ENCODE measurements at places on chromosomes 3 and 15. TPM values are rescaled to one million over a fixed set of nuclear protein-coding genes. Genes with fewer than 3 reads are reported as not detected.

DNA sequence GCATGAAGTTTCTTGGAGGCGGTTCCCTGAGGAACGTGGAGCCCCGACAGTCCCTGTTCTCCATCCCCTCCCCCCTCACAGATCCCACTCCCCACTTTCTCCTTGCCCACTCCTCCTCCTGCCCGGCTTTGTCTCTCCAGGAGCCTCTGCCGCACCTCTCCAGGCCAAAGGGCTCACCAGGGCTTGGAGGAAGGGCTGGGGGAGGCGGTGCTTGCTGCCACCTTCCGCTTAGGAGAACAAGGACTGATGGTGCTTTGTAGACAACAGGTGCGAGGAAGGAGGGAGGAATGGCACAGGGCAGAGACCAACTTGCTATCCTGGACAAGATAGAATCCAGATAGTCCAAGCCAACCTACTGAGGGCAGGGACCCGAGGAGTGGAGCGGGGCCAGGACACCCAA, 103.5 kb upstream of the SMAD3 start:
- no peaks in the 10 kb centered on the region for H3K27me3 ChIP-seq
- DNase-seq, result no peak
- no peaks in the 10 kb centered on the region for H3K4me1 ChIP-seq
- H3K27ac ChIP-seq, result no peak overlapping the region
- no peak overlapping the region for H3K4me3 ChIP-seq

DNA sequence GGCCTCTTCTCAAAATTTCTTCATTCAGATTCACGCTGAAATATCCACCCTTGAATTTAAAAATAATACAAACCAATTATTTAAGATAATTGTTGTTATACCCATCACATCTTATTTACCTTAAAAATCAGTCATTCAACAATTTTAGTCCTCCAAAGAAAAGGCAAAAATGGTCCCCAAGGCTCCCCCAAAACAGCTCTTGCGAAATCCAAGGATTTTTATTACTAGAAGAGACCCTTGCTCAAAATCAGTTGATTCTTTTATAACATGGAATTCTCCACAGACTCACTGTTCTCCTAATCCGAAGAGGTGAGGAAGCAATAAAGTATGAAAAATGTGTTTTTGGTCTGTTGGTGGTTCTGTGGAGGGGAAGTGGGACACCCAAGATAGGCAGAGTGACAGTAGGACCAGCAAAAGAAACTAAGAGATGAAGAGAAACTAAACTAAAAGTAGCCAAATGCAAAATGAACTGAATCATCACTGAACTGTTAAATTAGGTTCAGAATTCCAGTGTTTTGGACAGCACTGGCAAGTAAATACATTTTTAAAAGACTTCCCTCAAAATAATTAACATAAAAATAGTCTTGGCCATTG, 19.1 kb upstream of the PLCH1 start:
- no peak for DNase-seq
- no peak overlapping the region for H3K27ac ChIP-seq
- H3K36me3 ChIP-seq, result no peaks in the 10 kb centered on the region
- no peaks in the 10 kb centered on the region for H3K4me1 ChIP-seq
- no peaks in the 10 kb centered on the region for H3K27me3 ChIP-seq

DNA sequence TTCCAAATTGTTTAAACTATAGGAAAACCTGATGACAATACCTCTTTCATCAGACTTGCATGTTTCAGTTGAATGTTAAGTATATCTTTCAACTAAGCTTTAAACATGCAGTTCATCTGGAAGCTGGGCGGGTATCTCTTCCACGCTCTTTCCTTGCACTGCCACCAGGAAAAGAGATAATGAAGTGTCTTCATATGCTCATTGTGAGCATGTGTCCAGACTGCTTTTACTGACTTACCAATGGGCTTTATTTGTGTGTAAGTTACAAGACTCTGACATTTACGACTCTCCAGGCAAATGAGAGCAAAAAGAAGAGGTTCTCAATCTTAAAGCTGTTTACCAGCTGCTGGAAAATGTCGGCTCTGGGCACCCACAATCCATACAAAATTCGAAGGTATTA, 52.8 kb downstream of the TMEM212 start:
- H3K36me3 ChIP-seq, result no peaks in the 10 kb centered on the region
- H3K27ac ChIP-seq, result no peak overlapping the region
- no peak overlapping the region for H3K4me3 ChIP-seq

DNA sequence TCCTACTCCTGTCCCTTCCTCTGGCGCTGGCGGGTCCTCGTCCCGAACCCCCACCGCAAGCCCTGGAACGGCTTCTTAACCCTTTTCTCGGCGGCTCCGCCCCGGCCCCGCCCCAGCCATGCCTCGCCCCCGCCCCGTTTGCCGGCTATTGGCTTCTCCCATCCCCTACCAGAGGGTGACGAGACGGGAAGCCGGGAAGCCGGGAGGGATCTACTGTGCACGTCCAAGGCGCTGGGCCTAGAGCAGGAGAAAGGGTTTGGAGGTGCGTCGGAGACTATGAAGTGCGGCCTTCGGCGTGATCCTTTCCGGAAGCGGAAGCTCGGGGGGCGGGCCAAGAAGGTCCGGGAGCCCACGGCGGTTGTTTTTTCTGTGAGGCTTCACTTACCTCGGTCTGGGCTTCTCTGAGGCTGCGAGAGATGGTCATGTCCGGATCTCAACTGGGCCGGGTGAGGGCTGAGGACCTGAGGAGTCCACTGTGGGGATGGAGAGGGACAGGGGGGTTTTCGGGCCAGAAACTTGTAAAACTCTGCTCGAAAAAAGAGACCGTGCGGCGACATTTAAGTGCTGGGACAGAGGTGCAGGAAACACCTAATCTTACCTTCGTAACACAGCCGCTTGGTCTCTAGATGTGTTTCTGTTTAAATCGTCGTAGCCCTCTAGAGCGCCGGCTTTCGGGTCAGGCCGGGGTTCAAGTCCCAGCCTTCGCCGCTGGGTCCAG, 21.4 kb downstream of the ROPN1B start:
- peak overlapping the region; percentile 79 for H3K4me3 ChIP-seq
- peak; percentile 93 for DNase-seq
- no peaks in the 10 kb centered on the region for H3K27me3 ChIP-seq
- peak overlapping the region; percentile 81 for H3K27ac ChIP-seq
- H3K36me3 ChIP-seq, result no peaks in the 10 kb centered on the region

GRCh38 chr3:174583396-174583795, 275.7 kb upstream of the NAALADL2 start:
- H3K4me1 ChIP-seq, result no peaks in the 10 kb centered on the region
- H3K27ac ChIP-seq, result no peak overlapping the region
- H3K4me3 ChIP-seq, result no peak overlapping the region
- no peaks in the 10 kb centered on the region for H3K27me3 ChIP-seq
- H3K36me3 ChIP-seq, result no peaks in the 10 kb centered on the region
- DNase-seq, result no peak

The ERICH6 gene
- total RNA-seq, result not detected

The SLC28A2 gene
- 0.21 TPM for total RNA-seq

The ZNF654 gene
- total RNA-seq, result 16.6 TPM

- no peak for DNase-seq
- H3K4me1 ChIP-seq, result no peaks in the 10 kb centered on the region
- no peak overlapping the region for H3K27ac ChIP-seq
- H3K27me3 ChIP-seq, result no peaks in the 10 kb centered on the region
Measured at GRCh38 chr15:47844437-47844836, 127.1 kb downstream of the SEMA6D start.

DNA sequence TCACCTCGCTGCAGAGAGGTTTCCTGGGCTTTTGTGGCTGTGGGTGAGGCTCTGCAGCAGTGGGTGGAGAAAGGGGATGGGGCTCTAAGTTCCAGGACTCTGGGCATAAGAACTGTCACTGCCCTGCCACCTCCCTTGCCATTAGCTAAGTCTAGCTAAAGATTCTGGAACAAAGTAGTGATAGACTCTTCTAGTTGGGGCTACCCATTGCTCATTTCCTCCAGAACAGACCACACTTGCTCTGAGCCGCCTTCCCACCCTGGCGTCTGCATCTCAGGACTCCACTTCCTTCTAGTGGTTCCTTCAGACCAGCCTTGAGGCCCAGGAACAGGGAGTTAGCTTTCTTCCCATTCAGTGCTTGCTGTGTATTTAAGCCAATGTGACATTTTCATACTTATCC, 7.5 kb downstream of the ARHGAP31 start:
- H3K4me3 ChIP-seq, result no peak overlapping the region
- H3K4me1 ChIP-seq, result peaks cover 100% of the 10 kb centered on the region
- peak; percentile 58 for DNase-seq
- H3K36me3 ChIP-seq, result peaks cover 36% of the 10 kb centered on the region

DNA sequence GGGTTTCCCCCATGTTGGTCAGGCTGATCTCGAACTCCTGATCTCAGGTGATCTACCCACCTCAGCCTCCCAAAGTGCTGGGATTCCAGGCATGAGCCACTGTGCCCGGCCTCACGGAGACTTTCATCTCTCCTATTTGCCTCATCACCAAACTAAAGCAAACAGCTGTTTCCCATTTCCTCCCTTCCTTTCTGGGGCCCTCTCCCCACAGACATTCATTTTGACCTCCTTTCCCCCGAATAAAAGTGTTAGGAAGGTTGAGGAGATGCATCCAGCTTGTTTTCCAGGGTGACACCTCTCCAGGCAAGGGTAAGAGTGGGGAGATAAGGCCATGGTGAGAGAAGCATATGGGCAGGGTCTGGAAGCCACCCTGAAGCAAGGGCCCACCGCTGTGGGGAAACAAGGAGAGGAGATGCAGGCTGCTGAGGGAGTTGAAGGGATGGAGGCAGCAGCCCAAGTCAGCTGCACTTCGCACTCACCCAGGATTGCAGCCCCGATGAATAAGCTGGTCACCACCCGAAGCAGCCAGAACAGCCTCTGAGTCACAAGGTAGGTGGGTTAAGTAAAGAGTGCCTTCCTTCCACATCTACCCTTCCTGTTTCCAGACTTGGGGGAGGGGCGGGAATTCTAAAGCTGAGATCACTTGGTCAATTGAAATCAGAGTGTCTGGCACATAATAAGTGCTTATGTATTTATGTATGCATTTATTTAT, 7.7 kb downstream of the DUOXA2 start:
- peaks cover 8% of the 10 kb centered on the region for H3K36me3 ChIP-seq
- peaks cover 11% of the 10 kb centered on the region for H3K4me1 ChIP-seq
- H3K27ac ChIP-seq, result no peak overlapping the region
- no peak overlapping the region for H3K4me3 ChIP-seq

DNA sequence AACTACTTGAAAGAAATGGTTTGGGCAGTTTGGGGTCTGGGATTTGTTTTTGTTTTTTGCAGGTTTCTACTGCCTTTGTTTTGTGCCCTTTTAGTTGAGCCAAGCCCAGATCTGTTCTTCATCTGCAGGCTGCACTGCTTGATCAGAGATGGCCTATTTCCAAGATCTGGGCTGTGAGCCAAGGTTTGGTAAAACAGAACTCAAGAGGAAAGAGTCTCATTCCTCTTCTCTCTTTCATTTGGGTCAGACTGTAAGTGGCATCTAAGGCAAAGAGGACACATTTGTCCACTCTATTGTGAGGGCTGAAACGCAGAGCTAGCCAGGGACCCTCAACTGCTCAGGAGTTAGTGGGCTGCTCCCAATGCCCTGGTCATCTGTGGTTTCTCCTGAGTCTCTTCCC, 104.4 kb upstream of the UBE3A start:
- no peak overlapping the region for H3K27ac ChIP-seq

GRCh38 chr3:182478369-182478768, 314.9 kb upstream of the ATP11B start:
- DNase-seq, result no peak
- no peaks in the 10 kb centered on the region for H3K27me3 ChIP-seq
- H3K27ac ChIP-seq, result no peak overlapping the region
- no peak overlapping the region for H3K4me3 ChIP-seq

The CACNA2D3 gene
- 3.6 TPM for total RNA-seq

DNA sequence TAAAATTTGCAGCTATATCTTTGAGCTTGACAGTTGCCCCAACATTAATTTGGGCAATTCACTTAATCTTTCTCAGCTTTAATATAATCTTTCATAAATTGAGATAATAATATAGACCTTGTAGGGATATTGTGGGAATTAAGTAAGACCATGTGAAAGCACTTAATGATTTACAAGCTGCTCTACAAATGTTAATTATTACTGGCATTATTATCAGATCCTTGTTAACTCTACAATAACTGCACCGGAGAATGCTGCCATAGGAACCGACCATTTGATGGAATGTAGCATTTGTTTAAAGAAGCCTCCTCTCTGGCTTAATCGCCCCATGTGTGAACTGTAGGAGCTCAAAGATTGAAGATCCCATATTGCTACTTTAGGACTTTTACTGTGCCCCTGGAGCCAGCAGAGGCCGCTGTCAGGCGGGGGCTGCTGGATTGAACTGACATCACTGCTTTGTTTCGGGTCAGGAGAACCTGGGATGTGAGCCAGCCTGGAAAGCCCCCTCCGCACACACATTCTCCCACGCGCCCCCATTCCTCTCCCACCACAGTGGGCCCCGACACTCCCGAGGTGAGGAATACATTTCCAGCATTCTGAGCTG, 154.2 kb upstream of the TNIK start:
- DNase-seq, result no peak
- H3K4me3 ChIP-seq, result no peak overlapping the region
- H3K4me1 ChIP-seq, result no peaks in the 10 kb centered on the region
- peaks cover 18% of the 10 kb centered on the region for H3K36me3 ChIP-seq
- no peaks in the 10 kb centered on the region for H3K27me3 ChIP-seq
- H3K27ac ChIP-seq, result no peak overlapping the region

- no peaks in the 10 kb centered on the region for H3K36me3 ChIP-seq
- DNase-seq, result no peak
- H3K4me1 ChIP-seq, result no peaks in the 10 kb centered on the region
- no peak overlapping the region for H3K4me3 ChIP-seq
- no peaks in the 10 kb centered on the region for H3K27me3 ChIP-seq
- H3K27ac ChIP-seq, result no peak overlapping the region
Measured at GRCh38 chr3:189598530-189599225, 32.5 kb upstream of the TP63 start.

DNA sequence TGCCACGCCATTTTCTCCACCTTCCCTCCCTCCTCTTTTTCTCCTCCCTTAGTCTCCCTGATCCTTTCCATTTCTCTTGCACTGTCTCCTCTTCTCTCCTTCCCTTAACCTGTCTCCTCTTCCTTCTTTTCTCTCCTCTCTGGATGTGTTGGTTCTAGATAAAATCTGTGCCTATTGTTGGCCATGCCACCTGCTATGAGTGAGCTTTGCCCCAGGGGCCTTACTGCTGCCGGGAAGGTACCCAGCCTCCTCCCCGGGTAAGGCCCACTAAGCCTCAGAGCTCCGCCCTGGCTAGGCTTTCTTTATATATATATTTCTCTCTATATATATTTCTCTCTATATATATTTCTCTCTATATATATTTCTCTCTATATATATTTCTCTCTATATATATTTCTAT, 14.7 kb downstream of the GPD1L start:
- no peak overlapping the region for H3K27ac ChIP-seq
- H3K36me3 ChIP-seq, result no peaks in the 10 kb centered on the region
- no peaks in the 10 kb centered on the region for H3K27me3 ChIP-seq
- H3K4me1 ChIP-seq, result peaks cover 20% of the 10 kb centered on the region
- no peak overlapping the region for H3K4me3 ChIP-seq

Data from lower lobe of right lung (tissue), 2 donors.